Esophagus muscularis mucosa (tissue), 4 donors: ENCODE measurements at places on chromosomes 11 and 22. TPM values are rescaled to one million over a fixed set of nuclear protein-coding genes. Genes with fewer than 3 reads are reported as not detected.

- DNase-seq = no peak
Observed at GRCh38 chr11:35223371-35223796, 84.4 kb downstream of the CD44 start.

DNA sequence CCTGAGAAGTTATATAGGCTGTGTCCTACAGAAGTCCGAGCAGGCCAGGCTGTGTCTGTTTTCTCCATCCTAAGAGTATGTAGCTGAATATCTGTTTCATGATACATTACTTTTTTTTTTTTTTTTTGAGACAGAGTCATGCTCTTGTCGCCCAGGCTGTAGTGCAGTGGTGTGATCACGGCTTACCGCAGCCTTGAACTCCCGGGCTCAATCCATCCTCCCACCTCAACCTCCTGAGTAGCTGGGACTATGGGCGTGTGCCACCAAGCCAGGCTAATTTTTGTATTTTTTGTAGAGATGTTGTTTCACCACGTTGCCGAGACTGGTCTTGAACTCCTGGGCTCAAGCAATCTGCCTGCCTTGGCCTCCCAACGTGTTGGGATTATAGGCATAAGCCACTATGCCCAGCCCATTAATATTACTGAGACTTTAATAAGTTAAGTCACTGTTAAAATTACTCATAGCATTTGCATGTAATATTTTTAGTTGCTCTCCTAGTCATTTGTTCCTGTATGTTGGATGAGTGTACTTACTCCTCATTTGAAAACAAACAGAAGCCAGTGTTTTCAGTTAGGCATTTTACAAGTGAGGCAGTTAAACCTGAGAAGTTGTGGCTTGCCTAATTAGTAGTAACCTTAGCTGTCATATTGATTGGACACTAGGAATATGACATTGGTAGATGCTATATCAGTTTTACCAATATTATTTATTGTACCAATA, 26.1 kb downstream of the DRG1 start:
- no peak for DNase-seq

DNA sequence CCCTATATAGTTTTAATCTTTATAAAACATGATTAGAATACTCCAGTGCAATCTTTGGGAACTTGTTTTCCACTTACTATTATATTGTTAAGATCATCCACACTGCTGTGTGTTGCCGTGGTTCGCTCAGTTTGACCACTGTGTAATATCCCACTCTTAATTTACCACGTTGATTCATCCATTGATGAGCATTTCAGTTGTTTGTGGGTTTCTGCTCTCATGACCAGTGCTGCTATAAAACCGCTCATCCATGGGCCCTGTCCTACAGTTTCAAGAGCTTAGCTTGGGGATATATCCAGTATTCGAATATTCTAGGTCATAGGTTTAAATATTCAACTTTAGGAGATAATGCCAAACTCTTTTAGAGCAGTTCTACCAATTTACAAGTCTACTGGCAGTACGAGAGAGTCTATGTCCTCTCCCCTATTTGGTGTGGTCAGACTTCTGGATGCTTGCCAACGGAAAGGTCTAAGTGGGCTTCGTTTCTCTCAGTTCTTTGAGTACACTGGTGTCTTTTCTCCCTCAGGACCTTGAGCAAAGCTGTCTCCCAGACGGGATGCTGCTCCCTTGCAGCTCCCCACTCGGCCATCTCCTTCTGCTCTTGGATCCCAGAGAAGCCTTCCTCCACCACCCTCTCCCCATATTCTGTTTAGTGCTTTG, 94.9 kb upstream of the ALX4 start:
- no peak for DNase-seq

Gene TSKU
- 19.1 TPM for total RNA-seq

GRCh38 chr11:22795914-22796313, 33.7 kb downstream of the SVIP start:
- no peak for DNase-seq

- no peak for DNase-seq
Observed at GRCh38 chr11:83666149-83666548, 380.0 kb upstream of the CCDC90B start.

Gene KRTAP5-11
- not detected for total RNA-seq

Gene CHST1
- 3.5 TPM for total RNA-seq

- no peak for DNase-seq
Observed at GRCh38 chr11:34395916-34396550, 38.2 kb upstream of the ABTB2 start.

- DNase-seq = no peak
Observed at GRCh38 chr11:15931497-15931896, 424.8 kb downstream of the SOX6 start.

DNA sequence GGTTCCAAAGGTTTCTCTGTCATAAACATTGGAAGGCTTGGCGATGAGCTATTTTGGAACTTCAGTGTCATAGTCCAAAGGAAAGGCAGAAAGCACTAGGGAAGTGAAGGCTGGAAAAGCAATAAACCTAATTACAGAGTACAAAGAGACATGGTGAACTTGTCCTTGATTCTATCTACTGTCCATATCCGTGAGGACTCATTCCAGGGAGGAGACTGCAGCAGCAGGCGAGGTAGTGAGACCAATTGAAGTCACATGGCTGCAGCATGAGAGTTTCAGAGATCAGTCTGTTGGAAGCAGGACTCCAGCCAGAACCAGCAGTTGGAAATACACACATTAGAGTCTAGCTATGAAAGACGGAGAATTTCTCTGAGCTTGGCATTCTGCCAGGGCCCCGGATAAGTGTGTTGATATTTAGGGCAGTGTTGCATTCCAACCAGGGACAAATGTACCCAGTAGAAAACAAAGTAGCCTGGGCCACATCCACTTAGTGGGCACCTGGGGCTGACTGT, 54.1 kb upstream of the ARHGAP42 start:
- DNase-seq = no peak

- DNase-seq = no peak
Observed at GRCh38 chr11:100776212-100776896, 89.3 kb downstream of the ARHGAP42 start.

DNA sequence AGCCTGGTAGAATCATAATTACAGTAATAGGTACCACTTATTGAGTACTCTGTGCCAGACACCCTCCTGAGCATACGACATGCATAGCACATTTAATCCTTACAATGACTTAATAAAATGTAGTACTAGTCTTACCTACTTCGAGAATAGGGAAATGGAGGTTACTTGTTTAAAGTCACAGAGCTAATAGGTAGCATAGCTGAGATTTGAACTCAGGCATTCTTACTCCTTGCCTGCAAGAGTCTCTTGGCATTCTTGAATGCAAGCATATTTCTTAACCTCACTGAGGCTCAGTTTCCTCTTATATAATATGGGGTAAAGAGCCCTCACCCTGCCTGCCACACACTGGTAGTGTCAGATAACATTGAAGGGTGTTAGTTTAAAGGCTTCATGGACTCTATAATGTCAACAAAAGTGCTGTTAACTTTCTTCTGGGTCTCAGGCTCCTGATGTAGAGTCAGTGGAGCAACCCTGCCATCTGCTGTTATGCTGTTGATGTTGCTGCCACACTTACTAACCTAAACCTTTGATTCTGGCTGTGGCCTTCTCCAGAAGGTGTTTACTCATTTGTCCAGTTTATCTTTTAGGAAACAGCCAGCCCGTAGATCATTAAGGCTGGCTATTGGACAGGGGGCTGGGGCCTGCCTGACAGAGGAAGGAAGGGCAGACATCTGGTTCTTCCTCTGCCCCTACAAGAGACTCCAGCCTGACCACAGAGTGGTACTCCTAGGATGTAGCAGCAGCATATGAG, 18.9 kb downstream of the LIMK2 start:
- DNase-seq = no peak

- DNase-seq = no peak
Observed at GRCh38 chr11:105829084-105829483, 193.0 kb downstream of the MSANTD4 start.

DNA sequence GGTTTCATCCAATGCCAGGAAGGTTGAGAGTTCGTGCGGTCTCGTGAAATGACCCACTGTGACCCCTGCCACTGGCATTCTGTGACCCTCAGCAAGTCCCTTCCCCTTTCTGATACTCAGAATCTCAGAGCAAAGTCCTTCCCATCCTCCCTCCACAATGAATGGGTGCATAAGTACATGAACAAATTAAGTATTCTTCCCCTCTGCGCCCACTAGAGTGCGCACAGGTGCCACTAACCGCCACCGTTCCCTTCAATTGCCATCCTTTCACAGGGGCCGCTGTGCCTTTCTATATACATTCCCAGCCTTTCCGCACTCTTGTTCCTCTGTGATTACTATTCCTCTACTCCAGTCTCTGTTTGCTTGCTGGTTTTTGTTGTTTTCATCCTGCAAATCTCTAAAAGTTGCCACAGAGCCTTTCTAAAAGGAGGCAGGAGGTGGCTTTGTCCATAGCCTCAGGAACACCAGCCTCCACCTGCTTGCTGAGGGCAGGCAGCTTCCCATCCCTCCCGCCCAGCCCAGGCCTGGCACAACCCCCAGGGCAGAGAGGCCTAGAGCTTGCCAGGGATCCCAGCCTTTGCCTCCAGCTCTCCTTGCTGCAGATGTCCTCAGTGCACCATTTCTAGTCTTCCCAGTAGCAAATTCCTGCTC, 6.7 kb upstream of the AP1B1 start:
- DNase-seq = no peak

DNA sequence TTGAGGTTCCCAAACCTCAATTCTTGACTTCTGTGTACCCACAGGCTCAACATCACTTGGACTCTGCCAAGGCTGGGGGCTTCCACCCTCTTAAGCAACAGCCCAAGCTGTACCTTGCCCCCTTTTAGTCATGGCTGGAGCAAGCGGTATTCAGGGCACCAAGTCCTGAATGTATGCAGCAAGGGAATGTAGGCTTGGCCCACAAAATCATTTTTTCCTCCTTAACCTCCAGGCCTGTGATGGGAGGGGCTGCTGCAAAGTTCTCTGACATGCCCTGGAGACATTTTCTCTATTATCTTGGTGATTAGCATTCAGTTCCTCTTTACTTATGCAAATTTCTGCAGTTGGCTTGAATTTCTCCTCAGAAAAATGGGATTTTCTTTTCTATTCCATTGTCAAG, 4.9 kb upstream of the OR5L1 start:
- DNase-seq = no peak

GRCh38 chr22:24741769-24742168, 32.8 kb downstream of the PIWIL3 start:
- no peak for DNase-seq

- no peak for DNase-seq
Observed at GRCh38 chr22:27312565-27312964, 489.0 kb downstream of the MN1 start.

Gene TRIM22
- 27.1 TPM for total RNA-seq

Gene TRIM66
- 3.1 TPM for total RNA-seq

Gene OR5P2
- total RNA-seq = not detected

Gene FGF4
- total RNA-seq = not detected

DNA sequence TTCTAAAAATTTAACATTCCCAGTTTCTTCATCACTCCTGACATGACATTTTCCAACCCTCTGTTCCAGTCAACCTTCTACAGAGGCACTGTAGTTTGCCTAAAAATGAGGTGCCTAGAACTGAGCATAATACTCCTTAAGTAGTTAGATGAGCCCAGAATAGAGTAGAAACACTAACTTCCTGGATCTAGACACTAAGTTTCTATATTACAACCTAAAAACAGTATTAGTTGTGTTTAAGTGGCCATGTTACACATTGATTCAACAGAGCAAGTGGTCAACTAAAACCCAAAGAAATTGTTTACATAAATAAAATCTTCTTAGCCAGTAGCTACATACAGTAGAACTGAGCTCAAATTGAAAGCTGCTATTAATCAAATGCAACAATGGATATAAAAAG, 1.3 kb downstream of the HPS5 start:
- no peak for DNase-seq

Gene SHISA8
- not detected for total RNA-seq

GRCh38 chr22:50525858-50526107, 385 bp upstream of the SCO2 start:
- no peak for DNase-seq

DNA sequence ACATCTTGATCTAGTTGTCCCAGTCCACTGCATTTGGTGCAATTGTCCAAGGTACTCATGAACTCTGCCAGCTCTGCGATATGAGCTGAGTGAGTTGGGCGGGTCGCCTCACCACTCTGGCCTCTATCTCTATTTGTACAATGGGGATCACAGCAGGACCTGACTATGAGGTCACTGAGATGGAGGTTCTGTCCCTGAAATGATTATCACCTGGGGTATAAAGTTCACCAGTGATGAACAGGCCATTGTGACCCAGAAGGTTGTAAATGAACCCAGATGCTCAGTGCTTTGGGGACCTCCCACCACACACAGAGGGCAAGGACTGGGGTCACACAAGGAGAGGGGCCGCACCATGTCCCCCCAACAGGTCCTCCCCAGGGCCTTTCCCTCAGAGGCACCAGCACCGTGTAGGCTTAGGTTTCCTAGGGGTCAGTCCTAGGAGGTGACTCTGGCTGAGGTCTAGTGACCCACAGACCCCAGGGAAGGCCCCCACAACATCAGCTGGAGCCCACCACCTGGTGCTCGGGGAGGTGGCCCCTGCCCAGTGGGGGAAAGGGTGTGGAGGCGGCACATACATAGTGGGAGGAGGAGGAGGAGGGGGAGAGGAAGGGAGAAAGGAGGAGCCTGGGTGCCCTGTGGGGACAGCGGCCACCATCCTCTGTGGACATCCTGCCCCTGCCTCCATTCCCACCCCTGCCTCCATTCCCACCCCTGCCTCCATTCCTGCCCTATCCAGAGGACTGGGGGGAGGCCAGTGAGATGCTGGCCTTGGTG, 25.0 kb upstream of the IGLL1 start:
- no peak for DNase-seq

Gene NXPE1
- total RNA-seq = not detected

GRCh38 chr11:326592-326841, 5.9 kb upstream of the IFITM3 start:
- no peak for DNase-seq

Gene UFD1
- total RNA-seq = 57.4 TPM

GRCh38 chr11:101327908-101328307, 198.3 kb upstream of the PGR start:
- DNase-seq = no peak

Gene ADAMTS15
- 10.5 TPM for total RNA-seq

- DNase-seq = no peak
Observed at GRCh38 chr11:45655347-45655756, 10.1 kb downstream of the CHST1 start.

GRCh38 chr11:128055576-128056217, 531.7 kb downstream of the ETS1 start:
- no peak for DNase-seq

GRCh38 chr11:113462830-113463229, 12.4 kb downstream of the DRD2 start:
- no peak for DNase-seq

- no peak for DNase-seq
Observed at GRCh38 chr11:47918370-47918690, 62.0 kb upstream of the PTPRJ start.

DNA sequence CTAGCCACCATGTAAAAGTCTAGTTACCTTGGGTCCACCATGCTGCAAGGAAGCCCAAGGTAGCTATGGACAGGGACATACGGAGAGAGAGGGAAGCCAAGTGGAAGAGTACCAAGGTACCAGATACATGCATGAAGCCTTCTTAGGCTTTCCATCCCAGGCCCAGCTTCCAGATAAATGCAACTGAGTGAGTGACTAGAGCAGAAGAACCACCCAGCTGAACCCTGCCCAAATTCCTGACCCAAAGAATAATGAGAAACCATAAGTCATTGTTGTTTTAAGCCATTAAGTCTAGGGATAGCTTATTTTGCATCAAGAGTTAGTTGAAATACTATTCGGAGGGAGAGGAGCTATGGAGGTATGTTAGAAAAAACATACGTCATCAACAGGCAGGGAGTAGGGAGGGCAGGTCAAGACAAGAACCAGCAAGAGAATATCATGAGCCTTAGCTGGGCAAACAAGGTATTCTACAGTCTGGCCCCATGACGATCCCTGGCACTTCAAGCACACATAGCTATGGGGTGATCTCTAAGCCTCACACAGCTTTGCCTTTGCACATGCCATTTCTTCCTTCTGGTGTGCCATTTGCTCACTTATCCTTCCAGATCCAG, 36.5 kb upstream of the APLNR start:
- no peak for DNase-seq

Gene MS4A6E
- not detected for total RNA-seq
